ENCODE measurements at places on chromosomes 2 and 18. TPM values are rescaled to one million over a fixed set of nuclear protein-coding genes. Genes with fewer than 3 reads are reported as not detected.
A peak's percentile ranks its signal among the peaks of the same experiment; 100 is the strongest.

- DNase-seq = no peak
Observed at GRCh38 chr2:119674711-119675500, 4.1 kb upstream of the TMEM177 start.

- DNase-seq = no peak
Observed at GRCh38 chr2:110678457-110679336, 834 bp upstream of the BUB1 start.

- peak; percentile 53 for DNase-seq
Observed at GRCh38 chr2:230068016-230068650, 591 bp downstream of the SLC16A14 start.

DNA sequence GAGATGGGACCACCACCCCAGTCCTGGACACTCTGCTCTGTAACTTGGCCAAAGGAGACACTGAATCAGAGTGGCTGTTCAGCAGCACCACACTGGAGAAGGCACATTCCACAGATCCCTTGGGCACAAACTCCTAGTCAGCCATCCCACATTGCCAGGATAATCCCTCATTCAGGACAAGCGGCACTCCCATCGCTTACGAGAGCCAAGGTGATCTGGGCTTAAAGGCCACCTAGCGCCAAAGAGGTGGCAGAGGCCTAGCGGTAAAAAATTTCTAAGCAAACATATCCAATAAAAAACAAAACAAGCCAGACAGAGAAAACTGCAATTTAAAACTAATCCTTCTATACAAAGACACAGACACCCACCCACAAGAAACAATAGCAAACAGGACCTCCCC is 62.2 kb downstream of the EPB41L3 start:
- no peak for DNase-seq

Gene SERPINB4
- polyA plus RNA-seq = not detected

- no peak for DNase-seq
Observed at GRCh38 chr2:168928113-168928831, 27.2 kb downstream of the G6PC2 start.

Data from renal pelvis (tissue), 12 donors.